ENCODE measurements at places on chromosomes 5 and 9. TPM values are rescaled to one million over a fixed set of nuclear protein-coding genes. Genes with fewer than 3 reads are reported as not detected.

GRCh38 chr5:135425641-135426040, 21.5 kb downstream of the DCANP1 start:
- no peak for DNase-seq

- DNase-seq, result no peak
Observed at GRCh38 chr5:119117237-119117636, 46.4 kb downstream of the DMXL1 start.

DNA sequence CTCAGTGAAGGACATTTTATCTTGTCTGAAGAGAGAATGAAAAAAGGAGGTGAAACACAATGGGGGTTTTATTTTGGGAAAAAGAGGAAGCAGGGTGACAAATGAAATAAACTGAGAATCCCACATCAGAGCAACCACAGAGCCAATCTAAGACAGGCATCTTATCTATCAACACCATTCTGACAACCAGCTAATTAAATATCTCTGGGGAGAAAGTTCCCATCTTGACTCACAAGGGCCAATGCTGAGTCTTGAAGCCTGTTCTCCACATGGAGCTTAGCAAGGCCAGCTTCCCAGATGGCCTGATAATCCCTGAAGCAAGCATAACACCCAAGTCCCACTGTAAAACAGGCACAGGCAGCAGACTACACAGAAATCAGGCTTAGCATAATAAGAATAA, 30.4 kb downstream of the DPYSL3 start:
- no peak for DNase-seq

The SLC36A2 gene
- total RNA-seq, result not detected

- no peak for DNase-seq
Observed at GRCh38 chr9:91882627-91883026, 67.4 kb downstream of the ROR2 start.

DNA sequence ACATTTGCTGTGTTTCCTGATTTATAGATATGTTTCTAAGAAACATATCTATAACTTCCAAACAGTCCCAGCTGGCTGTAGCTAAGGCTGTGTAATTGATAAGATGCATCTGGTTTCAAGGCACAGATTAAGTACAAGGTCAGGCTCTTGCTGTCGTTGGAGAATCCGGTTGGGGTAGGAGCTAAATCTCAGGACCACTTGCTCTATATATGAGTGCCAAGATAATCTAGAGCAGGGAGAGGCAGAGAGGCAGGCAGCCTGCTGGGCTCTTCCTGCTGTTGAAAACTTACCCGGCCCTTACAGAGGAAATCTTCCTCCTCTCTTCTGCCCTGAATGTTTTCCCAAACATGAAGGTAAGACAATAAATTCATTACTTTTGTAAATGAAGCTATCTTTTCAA, at the start of gene C7:
Gene C7, plus strand, starts transcription at position 234 of the 400 bp plus-strand sequence. Its CDS starts 114 bp downstream, at position 348.
- no peak for DNase-seq

DNA sequence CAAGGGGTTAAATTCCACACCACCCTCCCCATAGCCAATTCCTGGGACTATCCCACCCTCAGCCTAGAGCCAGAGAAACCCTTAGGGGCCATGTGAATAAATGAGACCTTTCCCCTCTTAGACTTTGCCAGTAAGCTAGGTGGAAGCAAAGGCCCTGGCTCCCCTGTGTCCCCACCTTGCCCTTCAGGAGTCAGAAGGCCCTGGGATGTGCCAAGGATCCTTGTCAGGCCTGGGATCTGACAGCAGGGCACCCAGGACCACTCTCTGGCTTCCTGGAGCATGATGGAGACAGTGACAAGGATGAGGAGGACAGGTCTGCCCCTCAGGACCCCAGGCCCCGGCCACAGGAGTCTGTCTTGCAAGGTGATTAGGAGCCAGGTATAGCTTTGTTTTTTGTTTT, 125.0 kb upstream of the HAND1 start:
- no peak for DNase-seq

DNA sequence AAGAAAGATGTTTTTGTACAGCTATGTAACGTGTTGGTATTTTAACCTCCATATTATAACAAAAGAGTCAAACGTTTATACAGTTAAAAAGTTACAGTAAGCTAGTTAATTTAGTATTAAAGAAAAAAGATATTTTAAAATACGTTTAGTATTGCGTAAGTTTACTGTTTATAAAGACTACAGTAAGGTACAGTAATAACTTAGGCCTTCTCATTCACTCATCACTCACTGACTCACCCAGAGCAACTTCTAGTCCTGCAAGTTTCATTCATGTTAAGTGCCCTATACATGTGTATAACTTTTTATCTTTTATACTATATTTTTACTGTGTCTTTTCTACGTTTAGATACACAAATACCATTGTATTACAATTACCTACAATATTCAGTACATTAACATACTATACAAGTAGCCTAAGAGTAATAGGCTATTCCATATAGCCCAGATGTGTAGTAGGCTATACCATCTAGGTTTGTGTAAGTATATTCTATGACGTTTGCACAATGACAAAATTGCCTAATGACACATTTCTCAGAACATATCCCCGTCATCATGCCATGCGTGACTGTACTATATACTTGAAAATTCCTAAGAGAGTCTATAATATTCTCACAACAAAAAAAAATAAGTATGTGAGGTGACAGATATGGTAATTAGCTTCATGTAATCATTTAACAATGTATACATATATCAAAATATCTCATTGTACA, 33.8 kb downstream of the ERP44 start:
- DNase-seq, result peak; percentile 80

DNA sequence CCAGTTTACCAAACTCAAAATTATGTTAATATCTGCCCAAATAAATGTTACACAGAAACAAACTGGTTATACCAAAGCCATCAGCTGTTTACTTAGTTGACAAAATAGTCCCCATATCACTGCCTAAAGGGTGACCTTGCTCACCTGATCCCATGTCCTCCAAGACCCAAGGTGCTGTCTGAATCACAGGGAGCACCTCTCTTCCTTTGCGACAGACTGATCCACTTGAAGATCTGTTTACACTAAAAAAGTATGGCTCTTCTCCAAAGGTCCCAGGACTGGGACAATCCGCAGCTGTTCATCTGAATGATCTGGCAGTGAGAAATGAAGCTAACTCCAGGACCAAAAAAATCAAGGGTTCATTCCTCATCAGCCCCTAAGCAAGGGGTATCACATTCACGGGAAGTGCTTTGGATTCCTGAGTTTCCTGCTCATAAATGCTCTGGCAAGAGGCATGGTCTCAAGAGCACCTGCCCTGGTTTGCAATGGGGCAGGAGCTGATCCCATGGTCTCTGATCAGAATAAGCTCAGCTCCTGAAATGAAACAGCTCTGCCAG, 5.0 kb downstream of the PRUNE2 start:
- no peak for DNase-seq

DNA sequence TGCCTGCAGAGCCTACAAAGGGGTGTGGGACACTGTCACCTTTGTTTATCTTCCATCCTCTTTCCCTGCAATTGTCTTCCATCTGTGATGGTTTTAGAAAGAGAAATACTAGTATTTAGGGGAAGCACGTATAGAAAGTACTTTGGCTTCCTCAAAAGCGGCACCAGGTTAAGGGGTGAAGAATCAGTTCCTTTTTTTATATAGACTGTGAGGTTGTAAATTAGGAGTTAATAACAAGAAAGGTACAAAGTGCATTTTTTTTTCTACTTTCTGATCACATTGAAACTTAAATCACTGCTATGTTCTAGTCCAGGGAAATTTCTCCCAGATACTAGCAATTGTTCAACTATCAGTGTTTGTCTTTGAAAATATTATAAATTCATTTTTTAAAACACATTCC, 219.3 kb downstream of the CEMIP2 start:
- no peak for DNase-seq

DNA sequence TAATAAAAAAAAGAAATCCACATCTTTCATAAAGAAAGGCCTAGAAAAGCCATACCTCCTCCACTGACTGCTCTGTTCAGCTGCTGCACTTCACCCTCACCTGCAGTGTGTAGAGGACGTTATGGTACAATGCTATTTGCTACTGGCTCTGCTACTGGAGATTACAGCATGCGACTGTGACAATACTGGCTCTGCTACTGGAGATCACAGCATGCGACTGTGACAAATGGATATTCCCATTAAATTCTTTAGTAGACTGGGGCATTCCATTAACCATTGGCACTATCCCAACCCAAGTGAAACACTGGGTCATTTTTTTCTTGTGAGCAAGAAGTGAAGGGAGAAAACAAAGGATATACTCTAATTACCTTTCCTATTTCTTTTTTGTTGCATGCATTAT, 1063.5 kb upstream of the DMAC1 start:
- no peak for DNase-seq

The PCDHGA1 gene
- total RNA-seq, result 0.19 TPM

- peak; percentile 85 for DNase-seq
Observed at GRCh38 chr9:120708526-120709224, 5.6 kb downstream of the MEGF9 start.

GRCh38 chr5:64788156-64788555, 19.4 kb downstream of the CWC27 start:
- DNase-seq, result no peak

DNA sequence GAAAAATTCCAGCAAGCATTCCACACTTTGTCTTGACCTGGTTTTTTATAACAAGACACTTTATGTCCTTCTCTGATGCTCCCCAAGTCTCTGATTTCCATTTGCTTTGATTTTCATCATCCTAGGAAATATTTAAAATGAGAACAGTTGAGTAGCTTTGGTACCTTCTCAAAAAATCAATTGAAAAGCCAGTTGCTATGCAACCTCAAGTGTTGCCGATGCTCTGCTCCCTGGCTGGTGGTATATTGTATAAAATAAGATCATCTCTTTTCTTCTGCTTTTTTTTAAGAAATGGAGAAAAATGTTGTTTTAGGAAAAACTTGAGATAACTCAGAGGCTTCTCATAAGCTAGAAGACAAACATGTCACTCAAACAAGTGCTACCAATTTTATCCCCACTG, 109.7 kb downstream of the ZNF354C start:
- DNase-seq, result no peak

DNA sequence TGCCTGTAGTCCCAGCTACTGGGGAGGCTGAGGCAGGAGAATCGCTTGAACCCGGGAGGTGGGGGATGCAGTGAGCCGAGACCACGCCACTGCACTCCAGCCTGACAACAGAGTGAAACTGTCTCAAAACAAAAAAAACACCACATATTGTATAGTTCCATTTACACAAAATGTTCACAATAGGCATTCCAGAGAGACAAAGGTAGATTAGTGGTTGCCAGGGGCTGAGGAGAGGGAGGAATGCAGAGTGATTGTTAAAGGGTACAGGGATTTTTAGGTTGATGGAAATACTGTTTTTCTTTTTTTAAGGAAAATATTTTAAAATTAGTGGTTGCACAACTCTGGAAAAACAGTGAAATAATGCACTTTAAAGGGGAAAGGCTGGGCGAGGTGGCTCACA, 19.6 kb downstream of the ETF1 start:
- DNase-seq, result no peak

GRCh38 chr9:79053598-79053997, 518.2 kb upstream of the TLE4 start:
- DNase-seq, result peak; percentile 48

The RNF208 gene
- 2.8 TPM for total RNA-seq

- DNase-seq, result no peak
Observed at GRCh38 chr5:147852365-147852764, 20.9 kb upstream of the SPINK1 start.

The ADAMTS12 gene
- total RNA-seq, result 4.0 TPM

GRCh38 chr5:77367741-77368140, 124.4 kb downstream of the WDR41 start:
- DNase-seq, result peak; percentile 12

DNA sequence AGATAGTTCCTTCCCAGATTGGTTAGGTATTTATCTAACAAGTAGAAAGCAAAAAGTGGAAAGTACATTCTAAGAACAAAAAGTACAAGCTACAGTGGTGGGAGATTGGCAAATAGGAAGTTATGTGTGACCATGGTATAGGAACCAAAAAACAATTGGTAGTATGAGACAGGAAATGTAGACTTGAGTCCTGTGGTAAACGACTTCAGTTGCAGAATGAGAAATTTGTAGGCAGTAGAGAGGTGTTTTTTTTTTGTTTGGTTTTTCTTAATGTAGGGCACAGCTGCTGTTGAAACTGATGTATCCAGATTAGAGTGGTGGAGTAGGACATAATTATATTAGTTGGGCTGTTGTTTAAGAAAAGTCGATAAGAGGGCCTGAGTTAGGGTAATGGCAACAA, 72.0 kb downstream of the CCNH start:
- no peak for DNase-seq

The DIMT1 gene
- 27.7 TPM for total RNA-seq

All from mammary epithelial cell (primary cell).